ENCODE measurements at places on chromosomes 6 and 20. TPM values are rescaled to one million over a fixed set of nuclear protein-coding genes. Genes with fewer than 3 reads are reported as not detected.

GRCh38 chr6:137856138-137856898 is 10.7 kb upstream of the TNFAIP3 start:
- DNase-seq = no peak

- no peak for DNase-seq
These were observed 528.6 kb downstream of the PRKN start for GRCh38 chr6:162198925-162199324.

DNA sequence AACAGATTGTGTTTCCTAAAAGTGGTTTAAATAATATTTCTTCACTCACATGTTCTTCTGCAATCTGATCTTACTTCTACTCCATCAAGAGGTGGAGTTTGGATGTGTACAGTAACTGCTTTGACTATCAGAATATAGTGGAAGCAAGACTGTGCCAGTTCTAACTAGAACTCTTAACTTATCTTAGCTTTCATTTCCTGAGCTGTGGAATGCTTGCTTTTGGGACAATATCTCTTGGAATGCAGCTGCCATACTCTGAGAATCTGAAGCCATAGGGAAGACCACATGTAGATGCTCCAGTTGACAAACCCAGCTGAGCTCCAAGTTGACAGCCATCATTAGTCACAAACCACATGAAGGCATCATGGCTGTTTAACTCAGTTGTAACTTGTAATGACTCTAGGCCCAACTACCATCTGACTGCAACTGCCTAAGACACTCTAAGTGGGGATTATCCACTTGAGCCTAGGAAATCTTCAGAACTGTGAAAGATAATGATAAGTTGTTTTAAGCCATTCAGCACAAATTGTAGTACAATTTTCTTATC is 40.8 kb upstream of the MAN1A1 start:
- DNase-seq = no peak

GRCh38 chr6:117329926-117330325 is 64.6 kb downstream of the VGLL2 start:
- no peak for DNase-seq

GRCh38 chr6:146422789-146423375 is 120.8 kb upstream of the RAB32 start:
- no peak for DNase-seq

- DNase-seq = no peak
These were observed 472.1 kb upstream of the MARCKS start for GRCh38 chr6:113385020-113385431.

GRCh38 chr6:71238351-71238750 is 50.3 kb upstream of the OGFRL1 start:
- DNase-seq = no peak

DNA sequence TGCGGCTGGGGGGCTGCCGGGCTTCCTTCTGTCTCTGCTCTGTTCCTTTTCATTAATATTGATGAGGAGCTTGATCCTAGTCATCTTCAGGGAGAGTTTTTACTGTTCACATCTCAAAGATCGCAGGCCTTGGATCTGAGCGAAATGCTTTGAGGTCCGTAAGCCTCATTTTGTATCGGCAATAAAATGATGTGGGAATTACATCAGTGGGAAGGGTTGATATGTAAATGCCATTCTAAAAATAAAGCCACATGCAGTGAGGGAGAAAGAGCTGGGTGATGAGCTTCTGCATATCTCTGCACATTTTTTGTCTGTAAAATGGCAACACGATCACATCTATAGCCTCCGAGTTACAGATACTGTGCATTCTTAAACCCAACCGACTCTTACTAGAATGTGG is 24.9 kb downstream of the CDH26 start:
- no peak for DNase-seq

GRCh38 chr6:12419631-12420272 is 129.6 kb downstream of the EDN1 start:
- DNase-seq = no peak

GRCh38 chr20:24004471-24004870 is 15.9 kb upstream of the GGTLC1 start:
- no peak for DNase-seq

- no peak for DNase-seq
These were observed 194.5 kb upstream of the JAG1 start for GRCh38 chr20:10868299-10868698.

DNA sequence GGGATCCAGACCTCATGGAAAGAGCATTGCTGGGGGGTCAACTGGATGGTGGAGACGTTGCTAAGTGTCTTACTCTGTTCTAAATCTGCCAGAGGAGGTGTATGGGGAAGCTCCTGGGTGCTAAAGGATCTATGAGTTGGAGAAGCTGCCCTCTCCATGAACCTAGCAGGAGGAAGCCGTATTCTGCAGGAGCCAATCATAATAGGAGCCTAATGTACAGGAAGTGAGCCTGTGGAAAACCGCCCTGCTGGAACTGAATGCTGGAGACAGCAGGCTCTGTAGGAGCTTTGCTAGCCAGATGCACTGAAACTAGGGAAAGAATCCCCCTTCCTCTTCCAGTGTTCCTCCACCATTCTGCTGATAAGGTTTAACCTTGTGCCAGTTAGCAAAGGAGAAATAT is 10.9 kb downstream of the CASP8AP2 start:
- DNase-seq = no peak

DNA sequence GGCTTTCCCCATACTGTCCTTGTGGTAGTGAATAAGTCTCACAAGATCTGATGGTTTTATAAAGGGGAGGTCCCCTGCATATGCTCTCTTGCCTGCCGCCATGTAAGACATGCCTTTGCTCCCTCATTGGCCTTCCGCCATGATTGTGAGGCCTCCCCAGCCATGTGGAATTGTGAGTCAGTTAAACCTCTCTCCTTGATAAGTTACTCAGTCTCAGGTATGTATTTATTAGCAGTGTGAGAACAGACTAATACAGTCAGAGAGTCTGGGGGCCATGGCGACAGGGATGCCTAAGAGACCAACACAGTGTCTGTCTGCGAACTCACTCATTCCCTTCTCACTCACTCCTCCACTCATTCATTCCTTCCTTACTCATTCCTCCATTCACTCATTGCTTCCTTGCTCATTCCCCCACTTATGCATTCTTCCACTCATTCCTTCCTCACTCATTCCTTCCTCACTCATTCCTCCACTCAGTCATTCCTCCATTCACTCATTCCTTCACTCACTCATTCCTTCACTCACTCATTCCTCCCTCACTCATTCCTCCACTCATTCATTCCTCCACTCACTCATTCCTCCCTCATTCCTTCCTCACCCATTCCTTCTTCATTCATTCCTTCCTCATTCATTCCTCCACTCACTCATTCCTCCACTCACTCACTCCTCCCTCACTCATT is 137.5 kb upstream of the AGPAT4 start:
- no peak for DNase-seq

- DNase-seq = no peak
These were observed 191.3 kb downstream of the OR2B2 start for GRCh38 chr6:27720607-27721580.

DNA sequence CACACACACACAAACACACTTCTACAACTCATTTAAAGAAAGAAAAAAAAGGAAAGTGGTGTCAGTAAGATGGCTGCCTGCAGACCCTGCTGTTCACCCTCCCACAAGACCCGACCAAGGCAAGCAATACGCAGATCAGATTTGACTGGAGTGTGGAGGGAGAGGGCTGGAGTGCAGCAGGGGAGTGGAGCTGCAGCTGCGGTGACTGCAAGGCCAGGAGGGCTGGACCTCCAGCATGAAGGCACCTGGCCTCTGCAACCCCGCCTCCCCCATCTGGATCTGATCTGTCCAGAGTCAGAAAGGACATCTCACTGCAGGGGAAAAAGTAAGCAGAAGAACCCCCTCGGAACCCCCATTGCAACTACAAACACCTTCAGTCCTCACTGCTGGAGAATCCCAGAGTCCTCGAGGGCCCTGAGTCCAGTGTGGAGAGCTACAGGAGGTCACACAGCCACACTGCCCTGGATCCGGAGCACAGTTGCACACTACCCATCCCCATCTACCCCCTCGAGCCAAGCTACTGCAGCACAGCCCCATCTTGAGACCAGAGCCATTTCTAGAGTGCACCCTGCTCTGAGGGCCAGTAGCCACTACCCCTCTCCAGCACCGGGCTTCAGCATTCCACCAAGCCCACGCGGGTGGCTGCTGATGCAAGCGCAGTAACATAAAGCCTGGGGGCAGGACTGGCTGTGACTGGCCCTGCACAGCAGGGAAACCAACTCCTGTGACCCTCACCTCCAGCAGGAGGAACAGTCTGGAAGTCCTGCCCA is 41.9 kb upstream of the SRSF6 start:
- DNase-seq = no peak

- DNase-seq = peak; percentile 83
These were observed 35.0 kb upstream of the DSN1 start for GRCh38 chr20:36808317-36809257.

GRCh38 chr20:20333866-20334265 is 34.0 kb upstream of the INSM1 start:
- DNase-seq = no peak

GRCh38 chr20:32333988-32334885 is 23.9 kb upstream of the ASXL1 start:
- peak; percentile 92 for DNase-seq

GRCh38 chr6:129583866-129584265 is 126.1 kb downstream of the ARHGAP18 start:
- no peak for DNase-seq

- DNase-seq = no peak
These were observed 38.9 kb downstream of the ARHGAP40 start for GRCh38 chr20:38640521-38640920.

DNA sequence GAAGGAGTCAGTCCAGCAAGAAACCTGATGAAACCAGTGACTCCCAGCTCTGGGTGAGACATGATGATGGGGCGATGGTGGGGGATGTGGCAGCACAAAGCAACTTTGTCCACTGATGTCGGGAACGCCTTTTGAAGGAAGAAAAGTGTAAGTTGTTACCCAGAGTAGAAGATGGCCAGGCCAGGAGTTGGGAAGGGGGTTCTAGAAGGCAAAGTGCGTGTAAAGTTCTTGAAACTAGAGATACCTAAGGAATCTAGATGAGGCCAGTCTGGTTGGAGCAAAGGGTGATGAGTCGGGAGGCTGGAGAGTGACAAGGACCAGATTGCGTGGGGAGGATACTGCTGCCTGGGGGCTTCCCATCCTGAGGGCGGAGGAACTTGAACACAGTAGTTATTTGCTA is 117.0 kb downstream of the PHACTR3 start:
- no peak for DNase-seq

DNA sequence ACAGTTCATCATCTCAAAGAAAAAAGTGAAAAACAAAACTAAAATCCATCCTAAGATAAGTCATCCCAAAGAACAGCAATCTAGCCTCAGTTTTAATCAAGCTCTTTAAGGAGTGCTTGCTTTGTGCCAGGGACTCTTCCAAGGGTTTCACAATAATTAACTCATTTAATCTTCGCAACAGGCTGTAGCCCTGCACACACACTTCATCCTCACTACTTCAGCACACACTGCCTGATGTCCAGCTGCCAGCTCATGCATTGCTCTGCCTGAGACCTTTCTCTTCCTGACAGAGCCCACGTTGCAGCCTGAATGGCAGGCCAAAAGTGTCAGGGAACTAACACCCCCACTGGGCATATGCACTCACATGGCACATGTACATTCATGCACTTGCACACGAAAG is 21.2 kb upstream of the PTPRT start:
- DNase-seq = no peak

- no peak for DNase-seq
These were observed 90.1 kb downstream of the RSPH3 start for GRCh38 chr6:158909938-158910337.

GRCh38 chr6:1700278-1700967 is 90.7 kb downstream of the FOXC1 start:
- DNase-seq = no peak

- DNase-seq = no peak
These were observed 6.0 kb downstream of the MMP24OS start for GRCh38 chr20:35271904-35272303.

DNA sequence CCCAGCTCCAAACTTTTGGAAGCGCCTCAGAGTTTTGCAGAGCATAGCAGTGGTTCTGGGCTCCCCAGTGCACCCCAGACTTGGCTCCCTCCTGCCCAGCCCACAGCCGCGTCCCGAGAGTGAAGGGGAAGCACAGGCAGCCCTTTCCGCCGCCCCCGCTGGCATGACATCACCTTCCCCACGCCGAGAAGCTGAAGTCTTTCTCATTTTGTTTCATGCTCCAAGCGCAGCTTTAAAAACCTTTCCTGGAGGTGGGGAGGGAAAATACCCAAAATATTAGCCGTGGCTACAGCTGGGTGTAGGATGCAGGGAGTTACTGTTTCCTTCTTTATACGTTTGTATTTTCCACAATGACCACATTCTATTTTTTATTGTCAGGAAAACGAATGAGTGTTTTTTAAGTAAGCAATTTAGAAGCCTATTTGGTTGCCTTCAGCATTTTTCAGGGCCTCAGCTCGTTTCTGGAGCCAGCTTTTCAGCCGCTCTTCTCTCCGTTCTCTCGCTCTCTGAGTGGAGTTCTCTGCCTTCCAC is 72.9 kb downstream of the SNX5 start:
- peak; percentile 90 for DNase-seq

GRCh38 chr20:1130058-1130694 is 11.8 kb downstream of the PSMF1 start:
- no peak for DNase-seq

DNA sequence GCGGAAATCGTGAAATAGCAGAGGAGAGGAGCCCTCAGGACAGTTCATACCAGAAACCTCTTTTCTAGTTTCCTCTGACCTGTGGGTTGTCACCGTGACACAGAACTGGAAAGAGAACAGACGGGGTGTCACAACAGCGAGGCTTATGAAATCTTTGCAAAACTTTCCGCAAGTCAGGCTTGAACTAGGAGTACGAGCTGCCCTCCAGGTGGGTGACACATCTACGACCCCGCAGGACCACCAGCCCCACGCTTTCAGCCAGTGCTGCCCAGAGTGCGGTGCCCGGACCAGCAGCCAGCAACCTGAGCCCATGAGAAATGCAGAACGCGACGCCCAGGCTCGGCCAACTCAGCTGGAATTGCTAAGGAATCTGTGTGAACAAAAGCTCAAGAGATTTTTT is 30.8 kb downstream of the WRNIP1 start:
- no peak for DNase-seq

DNA sequence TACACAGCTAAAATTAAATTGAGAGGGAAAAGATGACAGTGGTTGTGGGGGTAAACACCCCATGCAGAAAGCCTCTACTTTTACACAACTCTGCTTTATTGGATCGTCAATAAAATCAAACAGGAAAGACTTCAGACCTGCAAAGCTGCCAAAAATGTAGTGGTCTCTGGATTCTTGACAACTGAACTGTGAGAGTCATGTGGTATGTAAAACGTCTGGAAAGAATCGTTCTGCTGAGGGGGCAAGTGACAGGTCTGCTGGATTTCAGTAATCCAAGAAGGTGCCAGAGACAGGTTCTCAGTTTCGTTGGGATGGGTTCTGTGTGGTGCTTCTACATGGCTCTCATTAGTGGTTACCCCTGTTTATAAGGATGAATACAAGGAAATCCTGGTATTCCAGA is 63.3 kb downstream of the TSPYL4 start:
- no peak for DNase-seq

SLCO4A1 gene
- total RNA-seq = 63.3 TPM

CFB gene
- 74.9 TPM for total RNA-seq

LHFPL5 gene
- total RNA-seq = not detected

CDC25B gene
- total RNA-seq = 136 TPM

GPR63 gene
- total RNA-seq = 0.55 TPM

VIP gene
- total RNA-seq = 1.6 TPM

TRIM40 gene
- not detected for total RNA-seq

MUCL3 gene
- 4.6 TPM for total RNA-seq

SLC22A16 gene
- 0.87 TPM for total RNA-seq

BFSP1 gene
- 2.7 TPM for total RNA-seq

BLCAP gene
- total RNA-seq = 74.8 TPM

GDAP1L1 gene
- total RNA-seq = not detected

ABHD16B gene
- total RNA-seq = not detected

BHLHE23 gene
- total RNA-seq = not detected

HMGCLL1 gene
- 4.2 TPM for total RNA-seq
